Progenitor cell of endocrine pancreas (in vitro differentiated cells): ENCODE measurements at places on chromosomes 3 and 15. TPM values are rescaled to one million over a fixed set of nuclear protein-coding genes. Genes with fewer than 3 reads are reported as not detected.

GRCh38 chr15:52749258-52749657 is 40.9 kb downstream of the ONECUT1 start:
- peaks cover 27% of the 10 kb centered on the region for H3K36me3 ChIP-seq
- DNase-seq: no peak
- H3K27ac ChIP-seq: no peak overlapping the region
- no peak overlapping the region for H3K4me3 ChIP-seq

GRCh38 chr3:46981932-46982471 is 2.5 kb downstream of the NBEAL2 start:
- H3K4me1 ChIP-seq: peaks cover 47% of the 10 kb centered on the region
- peaks cover 1% of the 10 kb centered on the region for H3K36me3 ChIP-seq
- no peak for DNase-seq
- peak overlapping the region; percentile 86 for H3K27ac ChIP-seq
- no peaks in the 10 kb centered on the region for H3K27me3 ChIP-seq
- H3K4me3 ChIP-seq: peak overlapping the region; percentile 84

DNA sequence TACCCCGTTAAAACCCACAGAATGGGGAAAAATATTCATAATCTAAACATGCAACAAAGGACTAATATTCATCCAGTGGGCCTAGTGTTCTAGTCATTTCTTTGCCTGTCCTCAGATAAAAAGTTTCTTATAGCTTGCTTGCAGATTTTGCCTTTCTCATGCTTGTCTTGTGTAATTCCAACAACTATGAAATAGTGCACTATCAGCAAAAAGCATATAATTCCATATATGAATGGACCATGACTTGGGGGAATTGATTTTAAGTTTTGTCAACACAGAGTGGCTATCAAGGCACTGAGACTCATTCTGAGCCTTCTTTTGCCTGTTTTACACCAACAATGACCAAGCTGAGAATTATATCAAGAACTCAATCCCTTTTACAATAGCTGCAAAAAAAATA is 278.6 kb upstream of the GPR149 start:
- no peak overlapping the region for H3K27ac ChIP-seq
- peaks cover 7% of the 10 kb centered on the region for H3K4me1 ChIP-seq
- no peaks in the 10 kb centered on the region for H3K27me3 ChIP-seq
- no peak overlapping the region for H3K4me3 ChIP-seq

DNA sequence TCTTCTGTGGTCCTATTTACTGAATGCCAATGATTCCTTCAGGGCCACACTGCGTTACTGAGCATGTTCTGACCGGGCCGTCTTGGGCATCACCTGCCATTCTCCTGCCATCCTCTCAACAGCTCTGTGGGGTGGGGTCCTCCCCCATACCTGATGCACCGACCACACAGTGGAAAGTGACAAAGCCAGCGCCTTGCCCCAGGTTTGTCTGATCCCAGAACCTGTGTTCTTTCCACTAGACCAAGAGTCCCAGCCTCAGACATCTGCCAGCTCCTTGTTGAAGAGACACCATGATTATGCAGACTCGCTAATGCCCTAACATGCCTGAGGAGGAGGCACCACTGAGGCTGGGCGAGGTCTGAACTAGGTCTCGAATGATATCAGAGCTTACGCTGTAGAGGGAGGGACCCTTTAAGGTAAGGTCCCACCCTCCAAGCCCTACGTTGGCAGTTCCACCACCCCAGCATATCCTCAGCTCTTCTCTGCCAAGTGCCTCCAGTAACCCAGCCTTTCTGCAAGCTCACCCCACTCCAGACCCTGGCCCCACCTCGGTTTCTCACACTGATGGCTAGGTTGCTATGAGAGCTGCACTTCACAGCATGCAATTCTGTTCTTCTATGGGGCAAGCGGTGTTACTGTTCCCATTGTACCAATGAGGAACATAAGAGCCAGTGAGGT is 29.8 kb upstream of the PLXNA1 start:
- no peak for DNase-seq
- no peak overlapping the region for H3K4me3 ChIP-seq
- no peaks in the 10 kb centered on the region for H3K27me3 ChIP-seq
- no peak overlapping the region for H3K27ac ChIP-seq
- peaks cover 2% of the 10 kb centered on the region for H3K36me3 ChIP-seq

GRCh38 chr3:152365126-152365525 is 96.4 kb downstream of the MBNL1 start:
- no peak overlapping the region for H3K4me3 ChIP-seq
- H3K27ac ChIP-seq: no peak overlapping the region
- H3K4me1 ChIP-seq: peaks cover 8% of the 10 kb centered on the region

GRCh38 chr3:12345584-12346494 is 57.0 kb downstream of the PPARG start:
- no peak for DNase-seq
- no peaks in the 10 kb centered on the region for H3K36me3 ChIP-seq
- H3K4me1 ChIP-seq: no peaks in the 10 kb centered on the region
- no peak overlapping the region for H3K4me3 ChIP-seq
- H3K27ac ChIP-seq: no peak overlapping the region

- no peak for DNase-seq
- H3K27me3 ChIP-seq: peaks cover 3% of the 10 kb centered on the region
- no peaks in the 10 kb centered on the region for H3K36me3 ChIP-seq
- no peak overlapping the region for H3K4me3 ChIP-seq
Measured at GRCh38 chr3:122307094-122307687, 17.9 kb upstream of the CSTA start.

GRCh38 chr15:98715890-98716443 is 67.6 kb downstream of the IGF1R start:
- DNase-seq: no peak
- H3K27me3 ChIP-seq: no peaks in the 10 kb centered on the region
- peaks cover 12% of the 10 kb centered on the region for H3K36me3 ChIP-seq
- H3K4me1 ChIP-seq: peaks cover 32% of the 10 kb centered on the region
- no peak overlapping the region for H3K4me3 ChIP-seq

DNA sequence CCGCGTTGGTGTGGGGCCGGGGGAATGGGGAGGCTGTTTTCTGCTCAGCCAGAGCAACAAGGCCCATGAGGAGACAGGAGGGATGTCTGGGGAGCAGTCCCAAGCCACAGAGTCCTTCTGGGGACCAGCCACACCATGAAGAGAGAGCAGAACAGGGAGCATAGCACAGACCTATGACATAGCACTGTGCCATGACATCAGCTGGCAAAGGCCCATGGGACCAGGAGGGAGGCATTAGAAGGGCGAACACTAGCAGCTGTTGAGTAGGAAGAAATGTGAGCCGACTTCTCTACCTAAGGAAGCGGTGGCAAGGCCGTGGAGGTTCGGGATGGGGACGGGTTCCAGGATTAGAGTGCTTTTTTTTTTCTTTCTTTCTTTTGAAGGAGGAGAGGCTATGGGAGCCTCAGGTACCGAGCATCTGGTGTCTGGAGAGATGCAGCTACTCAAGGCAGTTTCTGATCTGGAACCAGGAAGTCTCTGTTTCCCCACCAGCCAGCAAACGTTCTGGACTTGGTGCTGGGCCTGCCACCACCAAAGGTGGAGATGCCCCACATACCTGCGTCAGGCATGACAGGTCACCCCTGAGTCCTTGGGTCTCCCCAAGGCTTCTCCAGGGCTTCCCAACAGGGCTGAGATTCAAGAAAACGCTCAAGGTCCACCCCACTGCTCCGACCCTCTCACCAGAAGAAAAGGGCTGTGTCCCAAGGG is 77.3 kb upstream of the CGNL1 start:
- H3K36me3 ChIP-seq: no peaks in the 10 kb centered on the region
- no peak for DNase-seq
- H3K27me3 ChIP-seq: no peaks in the 10 kb centered on the region
- H3K4me1 ChIP-seq: peaks cover 19% of the 10 kb centered on the region
- no peak overlapping the region for H3K4me3 ChIP-seq
- peak overlapping the region; percentile 24 for H3K27ac ChIP-seq

DNA sequence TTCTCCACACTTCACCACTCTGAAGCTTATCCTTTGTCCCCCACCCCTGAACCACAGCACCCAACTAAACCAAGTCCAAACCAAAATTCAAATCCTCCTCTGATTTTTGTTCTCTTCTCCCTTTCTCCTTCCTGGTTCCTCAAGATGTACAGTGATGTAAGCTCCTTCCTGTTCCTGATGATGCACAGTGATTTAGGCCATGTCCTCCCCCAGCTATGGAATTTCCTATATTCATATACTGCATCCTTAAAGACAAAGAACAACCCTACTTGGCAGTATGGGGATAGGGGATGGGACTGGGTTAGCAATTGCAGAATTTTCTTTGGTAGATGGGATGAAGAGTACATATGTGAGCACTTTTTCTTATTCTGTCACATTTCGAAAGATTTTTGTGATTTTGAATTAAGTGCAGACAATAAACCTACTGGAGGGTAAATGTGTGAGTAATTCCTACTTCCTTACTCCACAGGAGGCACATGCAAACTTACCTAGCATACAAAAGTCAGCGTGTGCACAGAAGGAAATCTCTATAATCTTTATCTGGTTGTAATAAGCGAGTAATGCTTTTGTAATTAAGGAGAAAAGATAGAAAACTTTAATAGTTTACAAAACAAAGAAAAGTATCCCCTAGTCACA is 125.0 kb downstream of the ANO10 start:
- H3K27ac ChIP-seq: no peak overlapping the region
- no peak overlapping the region for H3K4me3 ChIP-seq
- peaks cover 3% of the 10 kb centered on the region for H3K36me3 ChIP-seq
- no peaks in the 10 kb centered on the region for H3K27me3 ChIP-seq
- H3K4me1 ChIP-seq: no peaks in the 10 kb centered on the region
- no peak for DNase-seq

GRCh38 chr3:114582929-114583328 is 289.1 kb downstream of the TIGIT start:
- no peaks in the 10 kb centered on the region for H3K4me1 ChIP-seq
- DNase-seq: no peak
- H3K27ac ChIP-seq: no peak overlapping the region
- no peaks in the 10 kb centered on the region for H3K36me3 ChIP-seq

- no peaks in the 10 kb centered on the region for H3K36me3 ChIP-seq
- no peak overlapping the region for H3K4me3 ChIP-seq
- no peak for DNase-seq
- peaks cover 15% of the 10 kb centered on the region for H3K4me1 ChIP-seq
Measured at GRCh38 chr3:61824553-61825135, 263.3 kb downstream of the PTPRG start.

DNA sequence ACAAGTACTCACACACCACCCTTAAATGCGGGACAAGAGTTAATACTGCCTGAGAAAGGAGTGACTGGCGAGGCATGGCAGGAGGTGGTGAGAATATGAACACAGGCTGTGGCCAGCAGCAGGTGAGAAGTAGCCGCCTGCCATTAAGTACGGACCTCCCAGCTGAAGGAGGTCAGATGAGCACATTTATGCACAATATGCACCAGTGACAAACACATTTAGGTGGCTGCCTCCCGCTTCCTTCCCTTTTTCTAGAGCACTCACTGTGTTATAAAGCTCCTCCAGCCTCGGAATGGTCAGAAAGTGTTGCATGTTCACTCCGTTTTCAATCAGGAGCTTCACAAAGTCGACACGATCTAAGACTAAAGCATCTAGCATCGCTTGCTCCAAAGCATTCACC is 52.4 kb downstream of the TRPM1 start:
- H3K27ac ChIP-seq: no peak overlapping the region
- peaks cover 14% of the 10 kb centered on the region for H3K27me3 ChIP-seq
- H3K4me3 ChIP-seq: no peak overlapping the region
- H3K4me1 ChIP-seq: peaks cover 5% of the 10 kb centered on the region

GRCh38 chr3:63199606-63200005 is 78.5 kb upstream of the SYNPR start:
- H3K4me1 ChIP-seq: peaks cover 6% of the 10 kb centered on the region
- no peak for DNase-seq
- H3K4me3 ChIP-seq: no peak overlapping the region
- no peak overlapping the region for H3K27ac ChIP-seq

- H3K4me3 ChIP-seq: no peak overlapping the region
- no peaks in the 10 kb centered on the region for H3K36me3 ChIP-seq
- peaks cover 3% of the 10 kb centered on the region for H3K27me3 ChIP-seq
- DNase-seq: no peak
- peaks cover 10% of the 10 kb centered on the region for H3K4me1 ChIP-seq
Measured at GRCh38 chr15:31264559-31265089, 62.0 kb upstream of the KLF13 start.

DNA sequence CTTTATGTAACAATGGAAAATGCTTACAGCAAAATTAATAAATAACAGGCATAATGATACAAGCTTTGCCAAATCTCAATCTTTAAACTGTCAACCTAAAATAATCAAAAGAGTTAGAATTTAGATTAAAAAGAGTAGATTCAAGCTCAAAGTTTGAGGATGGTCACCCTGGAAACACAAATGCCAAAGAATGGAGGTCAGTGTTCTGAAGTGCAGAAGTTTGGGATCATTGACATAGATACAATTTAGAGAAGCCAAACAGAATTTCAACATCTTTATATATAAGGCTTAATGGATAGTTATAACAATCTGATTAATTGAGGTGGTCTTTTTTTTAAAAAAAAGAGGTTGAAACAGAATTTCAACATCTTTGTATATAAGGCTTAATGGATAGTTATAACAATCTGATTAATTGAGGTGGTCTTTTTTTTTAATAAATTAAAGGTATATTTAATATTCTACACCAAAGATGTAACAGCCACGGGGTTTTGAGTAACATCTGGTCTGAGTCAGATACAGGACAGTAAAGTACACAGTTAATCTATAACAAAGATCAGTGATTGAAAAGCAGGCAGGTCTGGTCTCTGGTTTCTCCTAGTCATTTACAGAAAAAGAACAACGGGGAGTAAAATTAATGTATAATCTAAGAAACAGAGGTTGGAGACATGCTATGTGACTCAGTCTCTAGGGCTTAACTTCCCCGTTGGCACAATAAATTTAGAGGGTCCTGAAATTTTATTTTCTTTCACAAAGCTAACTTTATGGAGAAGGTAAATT is 490.7 kb downstream of the GBE1 start:
- no peaks in the 10 kb centered on the region for H3K36me3 ChIP-seq
- no peak overlapping the region for H3K4me3 ChIP-seq
- H3K4me1 ChIP-seq: no peaks in the 10 kb centered on the region

- peaks cover 8% of the 10 kb centered on the region for H3K27me3 ChIP-seq
- no peaks in the 10 kb centered on the region for H3K36me3 ChIP-seq
- no peak for DNase-seq
- no peak overlapping the region for H3K27ac ChIP-seq
Measured at GRCh38 chr15:38782156-38782555, 217.5 kb upstream of the RASGRP1 start.

DNA sequence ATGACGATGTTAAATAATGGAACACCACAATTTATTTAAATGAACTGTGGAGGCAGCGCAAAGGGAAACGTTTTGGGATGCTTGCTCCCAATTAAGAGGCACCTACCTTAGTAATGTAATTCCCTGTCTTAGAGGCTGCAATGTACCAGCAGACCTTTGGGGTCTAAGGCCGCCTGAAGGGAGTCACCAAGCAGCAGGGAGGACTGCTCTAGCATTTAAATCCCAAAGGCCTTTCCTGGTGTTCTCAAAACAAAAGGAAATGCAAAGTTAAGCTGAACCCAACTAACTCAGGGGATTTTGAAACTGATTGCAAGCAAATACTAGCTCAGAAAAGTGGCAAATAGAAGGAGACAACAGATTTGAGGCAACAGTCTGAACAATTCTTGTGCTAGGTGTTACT is 510.8 kb downstream of the GABRG3 start:
- DNase-seq: no peak
- no peak overlapping the region for H3K4me3 ChIP-seq
- no peaks in the 10 kb centered on the region for H3K4me1 ChIP-seq
- no peak overlapping the region for H3K27ac ChIP-seq
- no peaks in the 10 kb centered on the region for H3K36me3 ChIP-seq
- H3K27me3 ChIP-seq: no peaks in the 10 kb centered on the region

The COLQ gene
- 9.2 and 9.9 TPM in 2 replicates for total RNA-seq

The ADAMTS17 gene
- 3.5 and 4.7 TPM in 2 replicates for total RNA-seq

The OCA2 gene
- 0.78 and 0.79 TPM in 2 replicates for total RNA-seq

The HGD gene
- 11.9 and 27.8 TPM in 2 replicates for total RNA-seq

The CCR1 gene
- 0.11 and 0.14 TPM in 2 replicates for total RNA-seq

The FMN1 gene
- total RNA-seq: 0.41 and 1.2 TPM in 2 replicates
